Activated T-cell treated with anti-CD3 and anti-CD28 coated beads for 1 hour (primary cell): ENCODE measurements at places on chromosomes 3 and 15.

- no peak for DNase-seq
Measured at GRCh38 chr3:16509721-16510619, 3.5 kb downstream of the RFTN1 start.

GRCh38 chr3:110193074-110193473 lies 855.7 kb upstream of the DPPA4 start:
- no peak for DNase-seq

DNA sequence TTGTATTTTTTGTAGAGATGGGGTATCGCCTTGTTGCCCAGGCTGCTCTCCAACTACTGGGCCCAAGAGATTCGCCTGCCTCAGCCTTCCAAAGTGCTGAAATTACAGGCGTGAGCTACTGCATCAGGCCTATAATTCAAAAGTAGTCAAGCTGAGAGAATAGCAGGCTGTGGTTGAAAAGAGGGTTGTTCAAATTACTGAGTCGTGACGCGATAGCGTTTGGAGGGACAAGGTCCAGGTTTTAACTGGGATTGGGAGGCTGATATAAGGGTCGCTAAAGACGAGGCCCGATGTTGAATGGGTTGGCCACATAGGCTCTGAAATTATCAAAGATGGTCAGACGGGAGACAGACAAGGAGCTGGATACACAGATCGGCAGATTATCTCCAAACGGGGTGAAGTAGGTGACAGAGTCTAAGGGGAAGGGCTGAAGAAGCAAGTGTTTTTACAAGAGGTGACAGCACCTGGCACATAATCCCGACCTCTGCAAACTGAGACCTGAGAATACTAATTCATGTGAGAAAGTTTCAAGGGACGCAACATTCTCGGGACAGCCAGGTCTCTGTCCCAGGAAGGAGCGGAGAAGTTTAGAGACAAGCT lies 759 bp upstream of the ARID3B start:
- DNase-seq = no peak

DNA sequence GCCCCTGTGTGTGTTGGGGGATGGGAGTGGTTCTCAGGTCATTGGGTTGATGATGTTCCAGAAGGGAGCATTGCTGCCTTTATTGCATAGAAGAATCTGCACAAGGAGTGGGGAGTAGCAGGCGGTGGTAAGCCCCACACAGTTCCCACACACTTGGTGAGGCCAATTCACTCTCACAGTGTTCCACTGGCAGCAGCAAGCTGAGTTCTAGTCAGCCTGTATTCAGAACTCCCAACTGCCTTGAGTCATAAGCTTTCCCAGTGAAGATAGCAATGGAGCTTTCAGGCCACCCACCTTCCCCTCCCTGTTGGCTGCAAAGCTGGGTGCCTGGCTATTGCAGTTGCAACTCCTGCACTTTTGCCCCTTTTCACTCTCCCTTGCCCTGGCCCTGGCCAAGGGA lies 181.1 kb upstream of the RBMS3 start:
- no peak for DNase-seq

DNA sequence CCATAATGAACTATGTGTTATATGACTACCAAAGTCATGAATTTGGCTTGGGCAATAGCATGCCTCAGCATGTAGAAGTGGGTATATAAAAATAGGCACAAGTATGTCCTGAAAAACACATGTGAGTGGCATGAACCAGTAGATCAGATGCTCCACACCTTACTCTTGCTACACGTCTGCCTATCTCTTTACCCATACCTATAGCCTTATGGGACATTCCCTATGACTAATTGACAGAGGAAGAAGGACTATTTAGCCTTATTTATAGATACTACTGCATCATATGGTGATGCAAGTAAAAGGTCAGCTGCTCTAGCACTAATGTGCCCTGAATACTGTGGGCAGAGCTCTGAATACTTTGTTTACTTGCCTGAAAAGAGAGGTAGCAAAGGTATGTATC lies 81.0 kb upstream of the ZPLD1 start:
- DNase-seq = no peak

DNA sequence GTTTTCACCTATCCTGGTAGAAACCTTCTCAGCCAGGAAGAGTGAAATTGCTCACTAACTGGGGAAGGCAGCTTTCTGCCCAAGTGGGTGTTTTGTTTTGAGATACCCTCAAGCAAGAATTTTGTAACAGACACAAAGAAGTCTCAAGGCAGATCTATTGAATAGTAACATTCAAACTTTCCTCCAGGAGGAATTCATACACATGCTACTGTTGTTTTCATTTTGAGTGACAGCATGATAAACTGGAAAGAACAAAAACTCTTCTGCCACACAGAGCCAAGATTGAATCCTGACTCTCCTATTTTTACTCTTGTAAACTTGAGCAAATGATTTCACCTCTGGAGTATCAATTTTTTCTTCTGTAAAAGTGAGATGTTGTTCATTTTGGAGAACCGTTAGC lies 54.8 kb upstream of the MBNL1 start:
- DNase-seq = no peak

DNA sequence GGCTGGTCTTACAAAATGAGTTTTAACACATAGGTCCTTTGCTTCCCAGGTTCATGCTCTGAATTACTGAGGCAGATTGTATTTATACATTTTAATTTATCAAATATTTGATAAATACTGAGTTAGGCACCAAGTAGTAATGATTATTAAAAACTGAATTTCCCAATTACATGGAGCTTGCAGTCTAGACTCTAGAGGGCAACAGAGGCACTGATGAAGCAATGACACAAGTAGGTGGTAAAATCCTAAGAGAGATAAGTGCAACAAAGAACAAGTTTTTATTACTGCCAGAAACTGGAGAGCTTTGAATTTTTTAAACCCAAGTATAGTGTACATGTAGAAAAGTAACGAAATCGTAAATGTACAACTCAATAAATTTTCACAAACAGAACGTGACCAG lies 406.2 kb upstream of the RARB start:
- DNase-seq = no peak

- DNase-seq = no peak
Measured at GRCh38 chr3:175443682-175444081, 584.5 kb downstream of the NAALADL2 start.
